Smooth muscle cell of the umbilical artery (primary cell): ENCODE measurements at places on chromosomes 13 and 19. TPM values are rescaled to one million over a fixed set of nuclear protein-coding genes. Genes with fewer than 3 reads are reported as not detected.

Gene FBXL12
- 17.8 and 19.4 TPM in 2 replicates for total RNA-seq

Gene CATSPERD
- total RNA-seq: not detected in 2 replicates

Gene ZNF417
- 23.2 and 23.4 TPM in 2 replicates for total RNA-seq

Gene CBY2
- not detected in 2 replicates for total RNA-seq

Gene CCDC169
- 5.6 and 5.9 TPM in 2 replicates for total RNA-seq

Gene NPAS1
- total RNA-seq: 0.09 and 0.30 TPM in 2 replicates

Gene KASH5
- not detected in 2 replicates for total RNA-seq

Gene RASIP1
- total RNA-seq: 0.74 and 0.89 TPM in 2 replicates

Gene SHISA2
- under 0.01 and 0.09 TPM in 2 replicates for total RNA-seq

Gene FAM216B
- total RNA-seq: not detected in 2 replicates

Gene RGCC
- 0.37 and 0.59 TPM in 2 replicates for total RNA-seq

Gene PNMA8B
- 0.60 and 1.2 TPM in 2 replicates for total RNA-seq

Gene RAB3A
- 3.6 and 4.0 TPM in 2 replicates for total RNA-seq

Gene SLC39A3
- total RNA-seq: 23.6 and 29.4 TPM in 2 replicates

Gene DHDH
- total RNA-seq: not detected in 2 replicates

Gene SCN1B
- 5.5 and 5.6 TPM in 2 replicates for total RNA-seq

Gene C1QTNF9
- not detected in 2 replicates for total RNA-seq
